ENCODE measurements at places on chromosomes 13 and 19.

- DNase-seq, result no peak
Observed at GRCh38 chr13:99895444-99896368, 75.9 kb downstream of the ZIC5 start.

GRCh38 chr19:40750058-40750873 is at the start of gene ACTMAP:
Gene ACTMAP, minus strand, starts transcription at chr19:40750477. Its CDS starts 674 bp downstream, at chr19:40749803.
- DNase-seq, result peak; percentile 100

DNA sequence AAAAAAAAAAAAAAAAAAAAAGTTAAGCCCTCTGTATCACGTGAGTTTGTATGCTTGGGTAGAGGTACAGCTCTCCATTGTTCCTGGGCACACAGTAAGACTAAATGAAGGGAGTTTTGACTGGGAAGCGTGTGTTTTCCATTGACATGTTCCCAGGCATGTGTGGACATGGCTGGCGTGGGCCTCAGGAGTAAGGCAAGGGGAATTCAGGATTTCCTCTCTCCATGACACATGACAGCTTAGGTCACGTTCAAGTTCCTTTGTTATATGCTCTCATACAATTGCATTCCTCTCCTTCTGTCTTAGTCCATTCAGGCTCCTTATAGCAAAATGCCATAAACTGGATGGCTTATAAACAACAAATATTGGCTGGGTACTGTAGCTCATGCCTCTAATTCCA is 17.1 kb upstream of the MAP3K10 start:
- DNase-seq, result no peak

GRCh38 chr13:68304286-68304893 is 1074.3 kb upstream of the PCDH9 start:
- DNase-seq, result no peak

DNA sequence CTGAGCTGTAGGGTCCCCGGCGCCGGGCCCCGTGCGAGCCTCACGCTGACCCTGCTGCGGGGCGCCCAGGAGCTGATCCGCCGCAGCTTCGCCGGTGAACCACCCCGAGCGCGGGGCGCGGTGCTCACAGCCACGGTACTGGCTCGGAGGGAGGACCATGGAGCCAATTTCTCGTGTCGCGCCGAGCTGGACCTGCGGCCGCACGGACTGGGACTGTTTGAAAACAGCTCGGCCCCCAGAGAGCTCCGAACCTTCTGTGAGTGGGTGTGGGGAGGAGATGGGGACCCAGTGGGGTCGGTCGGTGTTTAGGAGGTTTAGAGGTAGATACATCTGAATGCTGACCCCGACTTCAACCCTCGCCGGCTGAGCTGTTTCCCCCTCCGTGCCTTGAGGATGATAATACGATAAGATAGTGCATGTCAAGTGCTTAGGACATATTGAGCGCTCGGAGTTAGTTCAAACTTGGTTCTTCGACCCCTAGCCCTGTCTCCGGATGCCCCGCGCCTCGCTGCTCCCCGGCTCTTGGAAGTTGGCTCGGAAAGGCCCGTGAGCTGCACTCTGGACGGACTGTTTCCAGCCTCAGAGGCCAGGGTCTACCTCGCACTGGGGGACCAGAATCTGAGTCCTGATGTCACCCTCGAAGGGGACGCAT is 1.9 kb downstream of the ICAM5 start:
- DNase-seq, result no peak

DNA sequence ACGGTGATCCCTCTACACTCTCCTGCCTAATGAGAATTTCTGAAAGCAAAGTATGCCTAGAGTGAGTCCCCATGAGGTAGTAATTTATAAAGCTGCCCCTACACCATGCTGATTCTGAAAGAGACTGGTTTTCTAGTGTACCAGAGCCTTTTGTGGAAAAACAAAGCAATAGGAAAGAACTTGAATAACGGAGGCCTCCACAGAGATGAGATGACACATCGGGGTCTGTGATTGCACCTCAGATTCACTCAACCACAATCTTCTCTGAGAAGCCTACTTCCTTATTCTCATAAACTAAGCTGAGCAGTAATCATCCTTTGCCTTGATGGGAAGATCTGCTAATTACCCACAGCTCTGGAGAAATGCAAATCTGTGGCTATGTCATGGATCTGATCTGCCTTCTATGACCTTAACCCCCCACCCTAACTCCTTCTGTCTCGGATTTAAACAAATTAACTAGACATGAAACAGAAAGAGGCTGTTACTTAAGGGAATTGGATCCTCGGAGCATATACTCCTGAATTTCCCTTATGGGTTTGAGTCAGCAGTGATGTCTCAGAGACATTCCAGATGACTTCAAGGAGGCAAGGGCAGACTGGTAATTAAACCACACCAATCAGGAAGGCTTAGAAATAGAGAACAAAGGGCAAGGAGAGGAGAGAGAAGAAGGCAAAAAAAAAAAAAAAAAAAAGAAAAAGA is 128.0 kb downstream of the DCT start:
- no peak for DNase-seq

DNA sequence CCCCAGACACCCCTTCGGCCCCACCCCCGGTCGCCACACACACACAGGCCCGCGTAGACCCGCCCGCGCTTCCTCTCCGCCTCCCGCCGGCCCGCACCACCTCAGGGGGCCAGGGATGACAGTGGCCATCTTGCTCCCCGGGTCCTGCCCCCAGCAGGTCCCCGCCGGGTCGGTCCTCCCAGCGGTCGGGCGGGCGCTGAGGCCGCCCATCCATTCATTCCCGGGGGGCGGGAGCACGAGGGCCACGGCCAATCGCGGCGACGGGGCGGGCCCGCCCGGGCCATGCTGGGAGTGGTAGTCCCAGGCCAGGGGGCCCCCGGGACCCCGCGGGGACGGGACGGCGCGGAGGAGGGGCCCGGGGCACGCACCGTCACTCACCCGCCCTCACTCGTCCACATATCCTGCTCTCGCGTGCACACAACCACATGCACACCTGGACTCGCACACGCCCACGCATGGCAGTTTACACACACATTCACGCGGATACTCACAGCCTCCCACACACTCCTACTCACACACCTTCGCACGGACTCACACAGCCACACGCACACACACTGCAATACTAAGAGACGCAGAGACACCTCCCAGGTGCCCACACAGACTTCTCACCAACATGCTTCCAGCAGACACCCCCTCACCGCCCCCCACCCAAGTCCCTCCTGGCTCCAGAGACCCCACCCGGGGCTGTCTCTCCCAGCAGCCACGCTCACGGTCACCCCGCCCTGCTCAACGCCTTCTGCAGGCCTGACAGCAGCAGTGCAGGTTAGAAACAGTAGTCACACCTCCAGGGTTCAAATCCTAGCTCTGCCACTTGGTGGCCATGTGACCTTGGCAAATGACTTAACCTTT is at the start of gene DPF1:
Gene DPF1 (minus strand): TSS at position 209 of the 849 bp plus-strand sequence. CDS start 80 bp downstream, at position 129.
- peak; percentile 29 for DNase-seq
